Large intestine (tissue), 12 donors: ENCODE measurements at places on chromosomes 6 and 20.

- no peak for DNase-seq
Measured at GRCh38 chr6:150719099-150719766, 119.5 kb downstream of the PLEKHG1 start.

DNA sequence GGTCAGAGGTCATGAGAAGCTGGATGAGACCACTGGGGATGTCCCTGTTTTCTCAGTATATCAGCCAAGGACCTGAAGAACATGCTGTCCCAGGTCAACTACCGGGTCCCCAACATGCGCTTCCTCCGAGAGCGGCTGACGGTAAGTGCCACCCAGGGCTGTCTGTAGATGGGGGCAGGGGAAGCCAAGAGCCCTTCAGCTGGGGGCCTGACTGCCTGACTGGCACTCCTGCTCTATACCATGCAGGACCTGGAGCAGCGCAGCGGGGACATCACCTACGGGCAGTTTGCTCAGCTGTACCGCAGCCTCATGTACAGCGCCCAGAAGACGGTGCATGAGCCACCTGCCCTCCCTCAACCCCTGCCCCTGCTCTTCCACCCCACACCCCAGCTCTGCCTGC, 25.1 kb downstream of the PLCG1 start:
- DNase-seq: no peak

DNA sequence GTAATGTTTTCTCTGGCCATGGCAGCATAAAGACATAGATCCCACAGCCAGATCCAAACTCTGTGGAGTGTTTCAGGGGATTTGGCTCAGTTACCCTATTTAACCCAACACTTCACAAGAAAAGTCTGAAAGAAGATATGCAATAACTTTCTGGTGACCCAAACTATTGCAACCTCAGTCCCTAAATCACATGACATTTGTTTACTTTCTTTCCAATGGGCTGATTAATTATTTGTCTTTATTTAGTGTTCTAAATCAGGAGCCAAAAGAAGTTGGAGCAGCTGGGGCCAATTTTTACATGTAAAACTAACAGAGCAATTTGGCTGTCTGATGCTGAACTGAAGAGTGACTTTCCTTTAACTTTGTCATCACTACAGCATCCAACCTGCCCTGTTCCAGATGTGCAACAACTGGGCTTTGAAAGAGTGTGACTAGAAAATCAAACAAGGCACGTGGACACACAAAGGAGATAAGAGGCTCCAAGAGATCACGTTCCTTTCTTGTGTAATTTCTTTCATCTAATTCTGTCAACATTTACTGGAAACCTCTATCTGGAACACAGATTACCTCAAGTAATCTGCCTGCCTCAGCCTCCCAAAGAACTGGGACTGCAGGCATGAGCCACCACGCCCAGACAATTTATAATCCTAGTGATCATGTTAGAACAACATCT, 90.8 kb downstream of the TRMT11 start:
- no peak for DNase-seq

DNA sequence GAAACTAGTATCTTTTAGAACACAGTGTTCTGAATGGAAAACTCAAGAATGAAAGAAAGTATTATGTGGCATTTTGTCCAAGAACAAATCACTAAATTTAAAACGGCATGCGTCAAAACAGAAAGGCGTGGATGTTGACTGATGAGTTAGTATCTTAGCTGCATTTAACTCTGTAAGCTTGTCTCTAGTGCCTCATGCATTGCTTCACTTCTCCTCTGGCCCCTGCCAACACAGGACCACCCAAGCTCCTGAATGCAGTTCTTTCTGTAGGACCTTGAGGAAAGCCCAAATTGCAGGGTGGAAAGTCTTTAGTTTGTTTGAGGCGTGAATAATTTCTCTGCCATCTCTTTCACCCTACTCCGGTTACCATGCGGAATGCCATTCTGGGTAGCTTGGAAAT, 632.2 kb downstream of the COL12A1 start:
- DNase-seq: no peak

GRCh38 chr20:63483834-63484233, 11.4 kb upstream of the KCNQ2 start:
- DNase-seq: no peak
